ENCODE measurements at places on chromosomes 5 and 9. TPM values are rescaled to one million over a fixed set of nuclear protein-coding genes. Genes with fewer than 3 reads are reported as not detected.

Gene PGM5
- total RNA-seq = not detected

Gene PRELID2
- total RNA-seq = 4.3 TPM

Gene HSDL2
- total RNA-seq = 18.4 TPM

Gene BOD1
- total RNA-seq = 14.3 TPM

Gene EPB41L4A
- 2.3 TPM for total RNA-seq

Gene ORM2
- not detected for total RNA-seq

Gene FAT2
- not detected for total RNA-seq

Gene ATOSB
- 26.8 TPM for total RNA-seq

Gene LCN1
- not detected for total RNA-seq

Gene OR13C2
- not detected for total RNA-seq

Gene PLEKHG4B
- total RNA-seq = not detected

Gene PLAC8L1
- 0.50 TPM for total RNA-seq

Gene UGT3A1
- not detected for total RNA-seq
